ENCODE measurements at places on chromosomes 11 and 22.
A peak's percentile ranks its signal among the peaks of the same experiment; 100 is the strongest.

GRCh38 chr22:44091021-44091721 lies 67.1 kb downstream of the PARVB start:
- DNase-seq, result no peak

- no peak for DNase-seq
These were observed 27.1 kb upstream of the TMA7B start for GRCh38 chr22:39932918-39933649.

DNA sequence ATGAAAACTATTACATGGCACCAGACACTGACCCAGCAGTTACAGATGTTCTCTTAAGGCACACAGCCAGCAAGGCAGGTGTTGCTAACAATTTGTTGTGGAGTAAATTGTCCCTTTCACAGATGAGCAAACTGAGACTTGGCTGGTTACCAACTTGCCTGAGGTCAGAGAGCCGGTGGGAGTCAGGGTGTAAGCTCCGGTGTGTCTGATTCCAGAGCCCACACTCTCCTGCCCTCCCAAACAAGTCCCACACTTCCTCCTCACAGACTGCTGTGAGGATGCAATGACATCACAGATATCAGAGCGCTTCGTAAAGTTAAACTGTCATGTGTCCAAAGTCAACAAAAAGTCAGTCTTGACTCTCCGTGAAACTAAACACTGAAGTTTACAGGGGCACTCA lies 12.5 kb downstream of the GDPD5 start:
- peak; percentile 65 for DNase-seq

DNA sequence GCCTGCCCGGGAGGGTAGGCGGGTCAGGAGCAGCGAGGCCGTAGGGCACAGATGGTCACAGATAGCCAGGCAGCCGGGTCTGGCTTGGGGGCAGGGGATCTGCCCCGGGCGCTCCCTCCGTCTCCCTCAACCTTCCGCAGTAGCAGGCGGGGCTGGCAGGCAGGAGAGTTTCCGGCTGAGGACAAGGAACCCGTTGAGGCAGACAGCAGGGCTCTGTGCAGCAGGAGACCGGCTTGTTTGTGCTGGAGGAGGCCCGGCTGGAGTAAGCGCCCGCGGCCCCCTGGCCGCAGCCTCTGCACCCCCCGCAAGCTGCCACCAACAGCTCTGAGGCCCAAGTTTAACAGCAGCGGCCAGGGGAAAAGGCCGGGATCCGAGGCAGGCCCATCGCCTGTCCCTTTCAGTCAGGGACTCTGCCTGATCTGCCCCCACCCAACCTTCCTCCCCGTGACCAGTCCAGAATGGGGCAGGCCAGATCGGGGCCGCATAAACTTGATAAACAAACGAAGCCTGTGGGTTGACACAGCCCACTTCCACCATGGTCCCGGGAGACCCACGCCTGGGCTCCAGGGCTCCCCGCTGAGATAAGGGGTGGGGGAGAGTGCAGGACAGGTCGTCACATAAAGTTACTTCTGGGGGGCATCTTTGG lies 13.6 kb downstream of the SCARF2 start:
- no peak for DNase-seq

GRCh38 chr22:24474221-24474620 lies 20.9 kb upstream of the UPB1 start:
- DNase-seq, result no peak

DNA sequence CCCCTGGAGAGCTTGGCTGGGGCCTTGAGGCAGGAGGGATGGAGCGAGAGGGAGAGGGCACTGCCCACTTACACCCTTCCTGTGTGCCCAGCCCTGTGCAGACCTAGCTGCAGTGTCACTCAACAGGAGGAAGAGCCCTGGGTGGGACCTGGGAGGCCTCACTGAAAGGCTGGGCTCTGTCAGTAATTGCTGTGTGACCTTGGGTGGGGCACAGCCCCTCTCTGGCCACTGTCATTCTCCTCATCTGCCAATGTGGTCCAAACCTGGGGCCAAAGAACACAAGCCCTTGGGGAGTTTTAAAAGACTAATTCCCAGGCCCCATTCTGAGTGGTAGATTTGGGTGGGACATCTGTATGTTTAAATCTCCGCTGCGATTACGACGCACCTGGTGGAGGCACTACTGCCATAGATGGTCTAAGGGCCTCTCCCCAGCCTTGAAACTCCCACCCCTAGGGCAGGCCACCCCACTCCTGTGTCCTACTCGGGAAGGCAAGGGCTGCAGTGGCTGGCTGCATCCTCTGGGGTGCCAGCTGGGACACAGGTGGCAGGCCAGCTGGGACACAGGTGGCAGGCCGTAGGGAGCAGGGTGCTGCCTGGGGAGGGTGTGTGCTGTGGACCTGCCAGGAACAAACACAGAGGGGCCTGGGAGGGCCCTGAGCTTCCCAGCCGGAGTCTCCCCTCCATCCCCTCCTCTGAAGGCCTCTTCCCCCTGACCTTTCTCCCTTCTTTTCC lies 12.3 kb upstream of the SOX10 start:
- DNase-seq, result no peak

DNA sequence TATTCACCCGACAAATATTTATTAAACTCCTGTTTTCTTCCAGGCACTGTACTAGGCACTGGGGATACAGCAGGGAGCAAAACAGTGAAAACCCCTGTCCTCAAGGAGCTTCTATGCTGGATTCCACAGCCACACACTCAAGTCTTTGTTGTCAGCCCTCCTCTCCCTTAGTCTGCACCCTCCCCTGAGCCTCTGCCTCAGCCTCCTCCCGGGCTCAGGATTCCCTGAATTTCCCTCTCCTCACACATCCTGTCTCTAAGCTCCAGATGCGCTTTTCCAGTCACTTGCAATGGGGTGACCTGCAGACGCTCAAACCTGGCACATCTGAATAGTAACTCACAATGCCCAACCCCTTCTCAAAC lies 13.5 kb upstream of the TUB start:
- no peak for DNase-seq

- no peak for DNase-seq
These were observed 18.9 kb downstream of the TEAD1 start for GRCh38 chr11:12693094-12693478.

DNA sequence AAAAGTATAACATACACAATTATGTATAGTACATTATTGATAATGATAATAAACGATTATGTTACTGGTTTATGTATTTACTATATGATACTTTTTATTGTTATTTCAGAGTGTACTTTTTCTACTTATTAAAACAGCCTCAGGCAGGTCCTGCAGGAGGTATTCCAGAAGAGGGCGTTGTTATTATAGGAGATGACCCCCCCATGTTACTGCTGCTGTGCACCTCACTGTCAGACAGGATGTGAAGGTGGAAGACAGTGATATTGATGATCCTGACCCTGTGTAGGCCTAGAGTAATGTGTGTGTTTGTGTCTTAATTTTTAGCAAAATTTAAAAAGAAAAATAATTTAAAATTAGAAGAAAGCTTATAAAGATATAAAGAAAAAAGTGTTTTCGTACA lies 57.6 kb downstream of the REXO2 start:
- DNase-seq, result no peak

- DNase-seq, result no peak
These were observed 15.0 kb downstream of the PRDM11 start for GRCh38 chr11:45161252-45162063.

- no peak for DNase-seq
These were observed 70.7 kb upstream of the E2F8 start for GRCh38 chr11:19311308-19312030.

DNA sequence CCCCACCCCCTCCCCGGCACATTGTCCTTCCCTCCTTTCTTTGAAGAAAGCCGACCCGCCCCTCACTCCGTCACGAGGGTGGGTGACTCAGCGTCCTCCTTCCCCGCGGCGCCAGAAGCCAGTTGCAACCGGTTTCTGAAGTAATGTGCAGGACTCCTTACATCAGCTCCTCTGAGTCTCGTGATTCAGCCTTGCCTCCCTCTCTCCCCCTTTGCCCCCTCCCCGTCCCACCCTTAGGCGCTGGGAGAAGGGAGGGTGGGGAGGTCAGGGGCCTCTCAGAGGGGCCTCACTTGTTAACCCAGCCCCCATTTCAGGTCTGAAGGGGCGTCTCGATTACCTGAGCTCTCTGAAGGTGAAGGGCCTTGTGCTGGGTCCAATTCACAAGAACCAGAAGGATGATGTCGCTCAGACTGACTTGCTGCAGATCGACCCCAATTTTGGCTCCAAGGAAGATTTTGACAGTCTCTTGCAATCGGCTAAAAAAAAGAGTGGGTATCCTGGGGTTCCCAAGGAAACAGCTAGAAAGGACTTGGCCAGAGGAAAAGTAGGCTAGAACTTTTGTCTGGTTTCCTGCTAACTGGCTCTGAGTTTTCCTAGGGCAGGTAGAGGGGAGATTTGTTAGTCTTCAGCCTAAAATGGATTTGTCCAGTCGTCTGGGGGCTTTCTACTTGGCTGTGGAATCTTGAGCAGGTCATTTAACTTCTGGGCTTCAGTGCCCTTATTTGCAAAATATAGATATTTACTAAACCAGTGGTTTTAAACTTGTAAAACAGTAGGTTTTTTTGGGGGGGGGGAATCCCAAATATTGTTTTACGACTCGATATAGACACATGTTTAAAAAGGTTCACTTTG lies 1.1 kb downstream of the SLC3A2 start:
- DNase-seq, result peak; percentile 86

DNA sequence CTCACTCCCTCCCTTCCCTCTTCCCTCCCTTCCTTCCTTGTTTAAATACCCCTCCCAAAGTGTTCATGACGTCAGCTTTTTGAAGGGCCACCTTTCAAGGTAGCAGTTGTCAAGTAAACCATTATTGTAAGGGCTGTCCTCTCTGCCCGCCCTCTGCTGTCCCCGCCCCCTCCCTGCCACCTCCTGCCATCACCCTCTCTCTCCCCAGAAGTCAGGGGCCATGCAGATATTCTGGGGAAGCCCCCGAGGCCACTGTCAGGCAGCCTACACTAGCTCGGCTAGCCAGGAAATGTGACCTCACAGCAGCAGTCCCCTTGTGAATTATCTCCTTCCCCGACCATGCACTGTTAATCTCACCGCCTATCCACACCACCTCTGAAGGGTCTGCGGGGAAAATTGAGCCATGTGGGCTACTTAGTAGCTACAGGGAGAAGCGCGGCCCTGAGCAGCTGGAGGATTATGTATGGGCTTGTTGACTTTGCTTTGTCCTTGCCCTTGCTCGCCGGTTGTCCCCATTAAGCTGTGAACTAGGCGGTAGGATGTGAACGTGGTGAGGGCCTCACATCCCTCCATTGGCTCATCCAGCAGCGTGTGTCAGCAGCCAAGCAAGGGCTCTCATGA lies 42.1 kb upstream of the ATXN10 start:
- DNase-seq, result no peak

GRCh38 chr11:66002648-66003225 lies 434 bp downstream of the BANF1 start:
- no peak for DNase-seq

DNA sequence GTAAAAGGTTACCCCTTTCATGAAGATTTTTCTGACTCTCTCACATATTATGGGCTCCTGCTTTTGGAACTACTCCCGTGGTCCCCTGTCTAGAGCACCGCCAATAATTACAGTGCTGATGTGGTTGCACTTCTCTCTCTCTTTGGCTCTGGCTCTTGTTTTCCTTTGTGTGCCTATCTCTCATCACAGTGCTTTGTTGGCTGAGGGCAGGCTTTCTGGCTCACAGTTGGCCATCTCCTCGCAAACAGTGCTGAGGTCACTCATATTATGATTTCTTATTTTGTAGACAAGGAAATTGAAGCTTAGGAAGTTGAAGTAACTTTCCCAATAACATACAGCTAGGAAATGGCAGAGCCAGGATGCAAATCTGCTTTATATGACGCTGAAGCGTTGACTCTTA lies 192.5 kb downstream of the DDX10 start:
- no peak for DNase-seq

GRCh38 chr22:34068001-34068400 lies 147.7 kb upstream of the LARGE1 start:
- DNase-seq, result no peak

- DNase-seq, result no peak
These were observed 1.0 kb upstream of the FNBP4 start for GRCh38 chr11:47768101-47768612.

- DNase-seq, result no peak
These were observed 245.8 kb downstream of the ETS1 start for GRCh38 chr11:128341280-128342248.

GRCh38 chr11:113647856-113648255 lies 58.3 kb downstream of the TMPRSS5 start:
- DNase-seq, result no peak

DNA sequence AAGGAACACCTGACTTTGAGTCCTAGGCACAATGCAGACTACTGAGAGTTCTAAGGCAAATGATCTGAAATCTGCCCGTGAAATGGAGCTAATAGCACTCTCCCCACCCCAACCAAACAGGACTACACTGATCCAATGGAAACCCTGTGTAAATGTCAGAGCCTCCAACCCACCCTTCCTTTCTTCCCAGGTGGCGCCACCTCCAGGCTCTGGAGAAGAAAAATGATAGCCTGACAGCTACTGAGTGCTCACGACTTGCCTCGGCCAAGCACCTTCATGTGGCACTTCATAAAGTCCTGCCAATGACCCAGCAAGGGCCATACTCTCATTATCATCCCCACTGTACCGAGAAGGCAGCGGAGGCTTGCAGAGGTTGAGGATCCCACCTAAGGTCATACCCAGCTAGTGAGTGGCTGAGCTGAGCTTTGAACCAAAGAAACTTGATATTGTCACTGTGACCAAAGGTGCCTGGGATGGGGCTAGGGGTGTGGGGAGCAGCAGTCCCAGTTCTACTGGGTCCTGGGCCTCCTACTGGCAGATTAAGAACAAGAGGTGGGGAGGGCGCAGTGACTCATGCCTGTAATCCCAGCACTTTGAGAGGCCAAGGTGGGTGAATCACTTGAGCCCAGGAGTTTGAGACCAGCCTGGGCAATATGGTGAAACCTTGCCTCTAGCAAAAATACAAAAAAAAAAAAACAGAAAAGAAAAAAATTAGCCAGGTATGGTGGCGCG lies 20.5 kb downstream of the TST start:
- no peak for DNase-seq

DNA sequence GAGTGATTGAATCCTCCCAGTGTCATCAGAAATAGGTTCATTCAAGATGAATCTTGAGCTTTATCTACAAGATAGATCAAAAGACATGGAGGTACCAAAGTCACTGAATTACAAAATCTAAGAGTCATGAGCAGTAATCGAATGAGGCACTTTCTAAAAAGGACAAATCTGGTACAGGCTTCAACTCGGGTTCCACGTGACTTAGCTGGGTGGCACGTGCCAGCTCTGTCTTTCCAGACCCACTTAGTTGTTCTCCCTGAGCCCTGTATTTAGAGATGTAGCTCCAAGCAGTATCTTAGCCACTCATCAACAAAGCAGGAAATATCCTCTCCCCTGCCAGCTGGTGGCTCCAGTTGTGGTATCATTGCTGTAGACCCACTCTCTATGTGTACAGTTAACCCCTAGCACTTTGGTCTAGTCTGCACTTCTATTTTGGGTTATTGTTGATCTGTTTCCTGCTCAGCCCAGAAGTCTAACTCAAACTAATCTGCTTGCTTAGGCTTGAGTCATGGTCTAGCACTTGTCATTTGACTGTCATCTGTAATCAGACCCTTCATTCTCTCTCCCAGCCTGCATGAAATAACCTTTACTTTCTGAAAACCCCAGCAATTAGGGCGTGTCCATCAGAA lies 528.7 kb downstream of the ETS1 start:
- DNase-seq, result no peak

GRCh38 chr22:42945736-42946135 lies 69.2 kb downstream of the PACSIN2 start:
- DNase-seq, result no peak
